ENCODE measurements at places on chromosomes 13 and 19.

DNA sequence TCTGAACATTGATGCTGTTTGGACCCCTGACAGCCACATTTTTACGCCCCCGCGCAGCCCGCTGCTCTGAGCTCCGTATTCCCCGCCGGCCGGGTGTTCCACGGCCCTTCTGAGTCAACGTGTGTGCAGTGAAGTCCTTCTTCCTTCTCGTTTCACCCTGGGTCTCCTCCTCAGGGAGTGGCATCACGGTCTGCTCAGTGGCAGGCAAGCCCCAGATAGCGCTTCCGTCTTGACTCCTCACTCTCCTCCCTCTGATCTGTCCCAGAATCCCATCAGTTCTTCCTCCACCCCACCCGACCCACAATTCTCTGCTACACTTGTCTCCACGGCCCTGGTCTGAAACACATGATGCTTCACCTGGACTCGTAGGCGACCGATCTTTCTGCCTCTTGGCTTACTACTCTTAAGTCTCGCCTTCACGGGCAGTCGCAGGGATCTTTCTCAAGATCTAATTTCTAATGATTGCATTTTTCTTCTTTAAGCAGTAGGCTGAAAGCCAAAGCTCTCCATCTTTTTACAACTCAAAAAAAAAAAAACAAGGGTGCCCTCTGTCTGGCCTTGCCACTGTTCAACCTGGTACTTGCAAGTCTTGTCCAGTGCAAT is 33.9 kb downstream of the CCNE1 start:
- peak; percentile 49 for DNase-seq

DNA sequence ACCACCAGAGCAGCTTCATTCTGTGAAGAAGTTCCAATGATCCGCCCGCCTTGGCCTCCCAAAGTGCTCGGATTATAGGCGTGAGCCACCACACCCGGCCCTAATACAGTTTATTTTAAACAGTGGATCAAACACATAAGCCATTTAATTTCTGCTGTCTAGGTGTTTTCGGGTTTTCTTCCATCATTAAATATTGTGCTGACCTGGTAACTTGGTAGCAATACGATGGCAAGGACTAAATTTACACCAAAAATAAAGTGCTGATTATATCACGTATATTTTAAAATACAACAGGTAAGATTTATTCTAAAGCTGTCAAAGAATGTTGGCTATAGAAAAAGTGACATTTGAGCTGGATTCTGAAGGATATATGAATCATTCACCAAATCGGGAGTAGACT is 1.3 kb downstream of the MED4 start:
- DNase-seq: no peak

DNA sequence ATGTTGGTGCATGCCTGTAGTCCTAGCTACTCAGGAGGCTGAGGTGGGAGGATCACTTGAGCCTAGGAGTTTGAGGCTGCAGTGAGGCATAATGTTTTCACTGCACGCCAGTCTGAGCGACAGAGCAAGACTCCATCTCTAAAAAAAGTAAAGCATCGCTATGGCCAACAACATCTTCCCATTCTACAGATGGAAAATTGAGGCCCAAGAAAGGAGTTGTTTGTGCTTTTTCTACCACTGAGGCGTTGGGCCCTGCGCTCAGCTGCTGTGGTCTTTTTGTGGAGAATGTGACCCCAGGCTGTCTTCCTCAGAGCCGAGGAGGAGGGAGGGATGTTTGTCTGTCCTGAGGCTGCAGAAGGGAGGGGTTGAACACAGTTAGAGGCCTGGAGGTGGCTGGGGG is 485 bp upstream of the C5AR2 start:
- DNase-seq: no peak

DNA sequence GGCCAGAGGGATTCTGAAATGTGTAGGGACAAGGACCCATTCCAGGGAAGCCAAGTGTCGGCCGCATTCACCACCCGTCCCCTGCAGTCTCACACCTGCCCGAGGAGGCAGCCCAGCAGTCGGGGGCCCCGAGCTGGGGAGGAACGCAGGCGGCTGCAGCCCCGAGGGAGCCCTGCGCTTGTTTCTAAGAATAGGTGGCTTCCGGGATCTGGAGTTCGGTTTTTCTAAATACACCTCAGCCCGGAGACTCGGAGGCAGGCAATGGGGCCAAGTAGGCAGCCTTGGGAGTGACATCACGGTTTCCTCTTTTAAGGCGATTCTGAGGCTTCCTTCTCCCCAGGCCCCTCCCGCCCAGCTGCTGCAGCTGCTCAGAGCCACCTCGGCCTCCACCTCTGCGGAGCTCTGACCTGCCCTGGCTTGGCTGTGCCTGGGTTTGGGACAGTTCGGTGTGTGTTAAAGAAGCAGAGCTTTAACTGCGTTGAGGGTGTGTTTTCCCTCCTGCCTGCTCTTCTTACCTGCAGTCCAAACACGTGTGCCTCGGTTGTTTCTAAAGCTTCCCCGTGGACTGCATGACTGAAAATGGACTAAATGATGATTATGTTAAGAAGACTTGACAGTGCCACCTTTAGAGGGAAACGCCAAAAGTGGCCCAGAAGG is 80.5 kb downstream of the COL4A2 start:
- DNase-seq: no peak

DNA sequence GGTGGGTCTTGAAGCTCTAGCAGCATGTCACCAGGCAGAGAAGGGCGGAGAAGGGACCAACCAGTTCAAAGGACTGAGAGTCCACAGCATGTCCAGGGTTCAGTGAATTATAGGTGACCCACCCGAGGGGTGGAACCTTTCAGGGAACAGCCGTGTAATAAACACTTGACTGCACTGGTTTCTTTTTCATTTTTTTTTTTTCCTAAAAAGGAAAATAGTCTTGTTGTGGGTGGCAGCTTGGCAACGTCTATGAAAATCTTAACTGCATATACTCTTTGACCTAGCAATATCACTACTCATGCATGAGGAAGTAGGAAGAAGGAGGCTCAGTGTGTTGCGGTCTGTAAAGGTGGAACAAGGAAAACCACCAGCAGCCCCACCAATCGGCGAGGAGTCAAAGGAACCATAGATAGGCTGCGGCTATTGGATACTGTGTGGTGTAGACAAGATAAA is 13.0 kb upstream of the MYH14 start:
- DNase-seq: no peak

GRCh38 chr13:92769046-92769445 is 457.6 kb upstream of the GPC6 start:
- no peak for DNase-seq

GRCh38 chr13:32445461-32445860 is 17.5 kb upstream of the N4BP2L1 start:
- no peak for DNase-seq

- DNase-seq: no peak
These were observed 135.2 kb downstream of the DCT start for GRCh38 chr13:94344126-94344818.

GRCh38 chr13:43797159-43797558 is 10.4 kb upstream of the ENOX1 start:
- no peak for DNase-seq

GRCh38 chr19:13918726-13919411 is 12.9 kb downstream of the CC2D1A start:
- no peak for DNase-seq

- no peak for DNase-seq
These were observed 530.6 kb downstream of the KLF12 start for GRCh38 chr13:73603646-73604045.

GRCh38 chr13:65603160-65603559 is 1627.0 kb downstream of the PCDH9 start:
- DNase-seq: no peak

DNA sequence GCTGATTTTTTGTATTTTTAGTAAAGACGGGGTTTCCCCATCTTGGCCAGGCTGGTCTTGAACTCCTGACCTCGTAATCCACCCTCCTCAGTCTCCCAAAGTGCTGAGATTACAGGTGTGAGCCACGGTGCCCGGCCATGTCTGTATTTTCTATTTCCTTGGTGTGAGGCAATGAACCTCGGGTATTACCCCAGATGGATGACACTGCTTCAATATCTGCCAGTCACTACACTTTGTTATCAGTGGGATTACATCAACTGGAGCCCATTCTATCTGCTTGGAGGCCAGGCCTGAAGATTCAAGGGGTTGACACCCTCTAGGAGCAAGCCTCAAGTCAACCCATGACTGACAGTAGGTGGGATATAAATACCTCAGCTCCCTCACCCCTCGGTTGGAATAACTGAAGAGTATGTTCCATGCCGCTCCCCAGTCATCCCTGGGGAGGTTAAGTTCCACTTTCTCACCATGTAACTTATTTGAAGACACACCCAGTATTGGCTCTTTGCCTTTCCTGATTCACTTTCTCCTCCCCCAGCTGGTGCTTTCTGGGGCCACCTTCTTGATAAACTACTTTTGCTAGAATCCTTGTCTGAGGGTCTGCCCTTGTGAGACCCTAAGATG is 992 bp upstream of the ADGRE1 start:
- no peak for DNase-seq

DNA sequence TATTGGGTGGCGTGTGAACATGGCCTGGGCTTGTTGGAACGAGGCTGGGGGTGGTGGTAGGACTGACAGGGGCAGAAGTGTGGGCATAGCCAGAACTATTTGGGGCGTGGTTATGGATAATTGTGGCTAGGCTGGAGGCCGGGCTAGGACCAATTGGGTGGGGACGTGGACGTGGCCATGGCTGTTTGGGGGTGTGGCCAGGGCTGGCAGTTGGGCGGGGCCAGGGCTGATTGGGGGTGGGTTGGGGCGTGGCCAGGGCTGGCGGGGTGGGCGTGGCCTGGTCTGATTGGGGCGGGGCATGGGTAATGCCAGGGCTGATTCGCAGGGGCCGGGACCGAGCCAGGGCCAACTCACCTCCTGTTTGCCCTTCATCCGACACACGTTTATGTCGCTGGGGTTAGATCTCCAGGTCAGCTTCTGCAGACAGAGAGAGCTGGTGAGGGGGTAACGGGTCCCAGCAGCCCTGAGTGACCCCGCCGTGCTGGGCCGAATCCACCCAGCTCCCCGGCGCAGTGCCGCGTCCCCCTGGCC is 2.8 kb downstream of the SEMA6B start:
- no peak for DNase-seq

GRCh38 chr13:27662738-27663470 is 41.2 kb downstream of the POLR1D start:
- DNase-seq: no peak

DNA sequence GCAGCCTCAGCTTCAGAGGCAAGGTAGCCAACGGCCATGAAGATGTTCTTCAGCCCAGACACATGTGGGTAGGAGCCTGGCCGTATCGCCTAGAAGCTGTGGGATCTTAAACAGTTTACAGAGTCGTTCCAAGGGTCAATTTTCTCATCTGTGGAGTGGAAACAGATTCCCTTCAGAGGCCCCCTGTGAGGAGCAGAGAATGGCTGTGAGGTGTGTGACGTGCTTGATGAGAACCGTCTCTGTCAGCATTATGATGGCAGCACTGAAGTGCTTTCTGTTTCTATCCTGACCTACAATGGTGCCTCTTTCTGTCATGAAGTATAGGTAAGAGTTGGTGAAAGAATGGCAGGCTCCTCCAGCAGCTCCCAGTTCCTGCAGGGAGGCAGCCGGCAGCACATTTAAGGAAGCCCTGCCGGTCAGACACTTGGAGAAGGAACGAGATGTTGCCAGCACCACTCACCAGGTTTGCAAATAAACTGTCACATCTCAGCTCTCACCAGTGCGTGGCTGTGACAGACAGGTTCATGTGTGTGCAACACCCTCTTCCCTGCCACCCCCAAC is 277.3 kb downstream of the FOXO1 start:
- DNase-seq: peak; percentile 73

DNA sequence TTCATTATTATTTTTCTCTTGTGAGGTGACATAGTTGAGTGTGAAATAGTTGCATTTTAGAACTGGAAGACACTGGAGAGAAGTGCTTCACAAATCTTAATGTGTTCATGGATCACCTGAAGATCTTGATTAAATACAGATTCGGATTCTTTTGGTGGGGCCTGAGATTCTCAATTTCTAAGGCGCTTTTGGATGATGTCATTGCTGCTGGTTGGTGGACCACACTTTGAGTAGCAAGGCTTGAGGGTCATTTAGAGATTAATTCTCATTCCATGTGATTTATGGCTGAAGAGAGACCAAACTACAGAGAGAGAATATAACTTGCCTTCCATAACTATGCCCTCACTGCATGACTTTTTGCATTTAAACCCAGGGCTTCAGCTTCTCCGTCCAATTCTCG is 27.2 kb downstream of the CEACAM8 start:
- DNase-seq: no peak

DNA sequence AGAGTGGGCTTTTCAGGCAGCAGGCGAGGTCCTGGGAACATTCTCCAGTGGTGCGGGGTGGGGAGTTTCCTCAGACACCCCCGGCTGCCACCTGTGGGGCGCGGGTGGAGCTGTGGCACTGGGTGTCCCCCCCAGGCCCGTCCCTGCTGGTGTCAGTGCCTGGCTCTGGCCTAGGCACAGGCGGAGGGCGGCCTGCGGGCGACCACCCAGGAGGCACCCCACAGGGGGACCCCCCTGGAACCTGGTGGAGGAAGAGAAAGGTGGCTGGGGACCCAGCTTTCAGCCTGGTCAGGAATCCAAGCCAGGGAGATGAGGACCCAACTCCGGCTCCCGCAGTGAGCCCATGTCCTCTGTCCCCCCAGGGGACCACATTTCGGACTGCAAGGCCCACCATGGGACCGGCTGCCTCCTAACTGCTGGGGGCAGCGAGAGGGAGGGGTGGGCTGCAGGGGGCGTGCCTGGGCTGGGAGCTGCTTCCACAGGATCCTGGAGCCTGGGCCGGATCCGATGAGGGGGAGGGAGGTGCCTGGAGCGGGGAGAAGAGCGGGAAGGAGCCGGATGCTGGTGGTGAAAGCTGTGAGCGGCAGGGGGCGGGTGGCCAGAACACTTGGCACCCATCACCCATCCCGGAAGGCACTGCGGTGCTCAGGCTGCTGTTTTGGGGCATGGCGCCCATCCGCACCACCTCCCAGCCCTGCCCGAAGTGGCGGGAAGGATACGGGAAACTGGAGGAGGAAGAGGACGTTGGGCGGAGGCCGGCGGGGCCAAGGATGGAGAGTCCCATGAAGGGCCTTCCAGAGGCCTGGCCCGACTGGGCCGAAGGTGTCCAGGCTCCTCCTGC is 5.5 kb upstream of the CTXN1 start:
- no peak for DNase-seq

DNA sequence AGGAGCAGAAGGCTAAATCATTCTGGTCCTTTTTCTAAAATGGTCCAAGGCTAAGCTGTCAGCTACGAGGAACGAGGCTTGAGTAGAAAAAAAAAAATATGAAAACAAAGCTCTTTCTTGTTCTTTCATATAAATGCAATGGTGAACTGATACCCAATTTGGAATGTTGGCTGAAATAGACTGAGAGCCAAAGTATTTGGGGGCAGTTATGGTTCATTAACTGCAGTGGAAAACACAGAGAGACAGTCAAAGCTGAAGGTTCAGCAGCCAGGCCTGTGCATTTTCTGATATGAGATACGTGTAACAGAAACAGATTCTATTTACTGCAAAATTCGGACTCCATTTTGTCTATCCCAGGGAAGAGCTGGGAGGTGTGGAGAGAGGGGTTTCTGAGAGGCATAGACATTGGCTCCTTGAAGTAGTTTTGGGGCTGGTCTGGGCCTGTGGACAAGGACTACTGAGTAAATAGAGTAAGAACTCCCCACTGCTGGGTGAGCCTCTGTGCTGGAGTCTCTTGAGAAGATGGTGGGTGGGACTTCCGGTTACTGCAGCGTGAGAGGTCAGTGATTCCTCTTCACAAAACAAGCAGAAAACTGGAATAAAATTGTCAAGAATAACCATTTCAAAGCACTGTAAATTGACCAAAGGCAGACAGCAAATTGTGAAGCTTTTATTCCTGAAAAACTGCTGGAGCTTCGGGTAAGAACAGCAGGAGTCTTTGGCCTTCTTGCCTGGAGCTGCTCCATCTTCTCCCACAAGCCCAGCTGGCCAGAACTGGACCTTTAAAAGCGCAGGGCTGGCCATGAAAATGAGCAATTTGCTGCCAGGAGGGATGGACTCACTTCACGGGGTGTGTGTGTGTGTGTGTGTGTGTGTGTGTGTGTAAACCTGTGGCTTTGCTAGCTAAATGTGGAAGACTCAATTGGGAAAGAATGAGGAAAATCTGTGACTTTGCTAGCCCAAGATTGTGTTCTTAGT is 43.1 kb upstream of the CNMD start:
- no peak for DNase-seq
